ENCODE measurements at places on chromosomes 1 and 21. TPM values are rescaled to one million over a fixed set of nuclear protein-coding genes. Genes with fewer than 3 reads are reported as not detected.

C1orf116 gene
- total RNA-seq, result not detected

HDAC1 gene
- total RNA-seq, result 179 TPM

DEPDC1 gene
- total RNA-seq, result 11.3 TPM

ABL2 gene
- 11.4 TPM for total RNA-seq

YOD1 gene
- 8.4 TPM for total RNA-seq

XKR8 gene
- 5.8 TPM for total RNA-seq

SPOCD1 gene
- not detected for total RNA-seq

MIXL1 gene
- not detected for total RNA-seq

COL9A2 gene
- 22.3 TPM for total RNA-seq

OR2G6 gene
- not detected for total RNA-seq

ARHGEF16 gene
- not detected for total RNA-seq

GBP3 gene
- total RNA-seq, result 12.0 TPM

LMNA gene
- total RNA-seq, result 84.1 TPM

MPZ gene
- total RNA-seq, result 3.0 TPM

SPATA1 gene
- total RNA-seq, result 1.2 TPM

CCT8 gene
- 400 TPM for total RNA-seq
